GM23248 (cell line): ENCODE measurements at places on chromosomes 12 and 14. TPM values are rescaled to one million over a fixed set of nuclear protein-coding genes. Genes with fewer than 3 reads are reported as not detected.

- DNase-seq: no peak
Measured at GRCh38 chr12:23236811-23237210, 611.8 kb downstream of the ETNK1 start.

DNA sequence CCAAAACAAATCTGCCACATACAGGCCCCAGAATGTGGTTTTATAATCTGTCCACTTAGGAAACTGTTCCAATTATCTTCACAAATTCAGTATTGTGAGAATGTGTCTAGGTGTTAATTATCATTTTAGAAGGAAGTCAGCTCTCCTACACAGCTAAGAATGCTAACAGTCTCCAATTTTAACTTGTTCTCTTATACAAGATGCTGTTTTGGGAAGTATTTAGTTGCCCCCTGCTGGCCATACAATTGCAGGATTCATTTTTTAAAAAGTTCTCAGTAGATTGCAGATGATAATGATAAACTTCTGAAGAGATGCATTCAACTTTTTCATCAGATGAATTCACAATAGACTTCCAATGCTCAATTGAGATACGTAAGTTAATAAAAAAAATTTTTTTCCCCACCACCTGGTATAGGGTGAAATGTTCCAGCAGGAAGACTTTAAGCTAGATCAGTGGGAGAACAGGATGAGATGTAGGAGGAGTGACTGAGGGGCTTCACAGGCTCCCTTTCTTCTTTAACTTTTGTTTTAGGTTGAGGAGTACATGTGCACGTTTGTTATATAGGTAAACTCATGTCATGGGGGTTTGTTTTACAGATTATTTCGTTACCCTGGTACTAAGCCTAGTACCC lies 27.3 kb upstream of the OSBPL8 start:
- DNase-seq: peak; percentile 76

DNA sequence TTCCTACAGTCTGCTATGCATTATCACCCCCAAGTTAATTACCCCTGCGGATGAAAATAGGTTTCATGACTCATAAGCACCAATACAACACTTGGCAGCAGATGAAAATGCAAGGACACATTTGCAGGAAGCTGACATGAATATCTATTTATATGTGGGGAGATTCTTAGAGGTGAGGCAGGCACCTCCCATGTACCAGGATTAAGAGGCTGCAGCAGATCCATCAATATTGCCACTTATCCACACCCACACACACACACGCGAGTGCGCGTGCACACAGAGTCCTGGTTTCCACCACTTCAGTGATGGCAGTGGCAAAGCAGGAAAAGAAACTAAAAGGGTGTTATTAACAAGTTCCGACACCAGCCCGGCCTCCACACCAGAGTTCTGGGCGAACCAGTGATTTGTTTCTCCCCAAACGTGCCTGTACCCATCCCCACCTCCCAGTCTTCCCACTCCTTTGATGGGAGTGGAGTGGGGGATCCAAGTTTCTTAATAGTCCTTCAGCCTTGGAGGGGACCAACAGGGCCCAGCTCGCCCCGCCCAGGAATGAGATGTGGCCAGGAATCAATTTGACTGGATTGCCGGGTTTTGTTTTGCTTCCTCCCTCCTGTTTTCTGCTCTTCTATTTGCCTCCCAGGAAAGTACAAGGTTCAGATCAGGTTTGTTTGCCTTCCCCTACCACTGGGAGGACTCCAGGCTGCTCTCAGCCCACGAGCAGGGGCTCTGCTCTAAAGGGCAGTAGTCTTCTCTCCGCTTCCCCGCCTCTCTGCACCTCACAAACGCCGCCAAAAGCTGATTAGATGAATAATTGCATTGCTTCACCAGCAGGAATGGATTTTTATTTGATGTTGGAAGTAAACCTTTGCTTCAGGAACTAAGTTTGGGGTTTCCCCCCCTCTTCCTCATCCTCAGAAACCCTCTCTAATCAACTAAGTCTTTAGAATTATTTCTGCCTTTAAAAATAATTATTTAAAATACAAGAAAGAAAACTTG lies 5.2 kb downstream of the IRF2BPL start:
- peak; percentile 67 for DNase-seq

- DNase-seq: peak; percentile 82
Measured at GRCh38 chr14:68663385-68664076, 129.3 kb downstream of the ZFP36L1 start.

GRCh38 chr14:29529418-29529817 lies 398.2 kb downstream of the PRKD1 start:
- DNase-seq: peak; percentile 51

- peak; percentile 32 for DNase-seq
Measured at GRCh38 chr14:71354801-71355200, 447.5 kb downstream of the PCNX1 start.

DNA sequence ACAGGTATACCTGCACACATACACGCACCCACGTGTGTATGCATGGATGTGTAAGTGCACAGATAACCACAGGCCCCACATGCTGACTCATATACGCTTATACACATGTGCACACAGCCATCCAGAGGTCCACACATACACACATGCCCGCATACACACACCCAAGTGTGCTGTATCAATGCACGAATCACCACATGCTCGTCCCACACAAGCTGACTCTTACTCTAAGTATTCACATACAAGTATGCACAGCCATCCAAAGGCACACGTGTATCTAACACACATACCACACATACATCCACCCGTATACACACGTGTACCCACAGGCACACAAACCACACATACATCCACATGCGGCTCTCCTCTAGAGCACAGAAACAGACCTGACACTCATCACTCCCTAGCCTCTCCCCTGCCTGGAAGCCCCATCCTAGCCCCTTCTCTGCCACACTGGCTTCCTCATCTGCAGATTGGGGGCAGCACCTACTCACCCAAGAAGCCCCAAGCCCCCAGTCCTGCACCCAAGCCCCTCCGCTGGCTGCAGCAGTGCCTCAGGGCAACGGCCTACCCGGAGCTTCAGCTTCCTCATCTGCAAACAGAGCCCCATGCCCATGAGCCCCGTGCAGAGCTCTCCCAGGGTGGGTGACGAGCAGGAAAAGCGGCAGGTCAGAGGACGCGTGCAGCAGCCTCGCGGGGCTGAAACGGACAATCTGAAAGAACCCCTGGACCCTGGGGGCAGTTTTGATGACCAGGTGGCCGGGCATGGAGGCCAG lies 105.4 kb downstream of the NCOR2 start:
- DNase-seq: peak; percentile 34

DNA sequence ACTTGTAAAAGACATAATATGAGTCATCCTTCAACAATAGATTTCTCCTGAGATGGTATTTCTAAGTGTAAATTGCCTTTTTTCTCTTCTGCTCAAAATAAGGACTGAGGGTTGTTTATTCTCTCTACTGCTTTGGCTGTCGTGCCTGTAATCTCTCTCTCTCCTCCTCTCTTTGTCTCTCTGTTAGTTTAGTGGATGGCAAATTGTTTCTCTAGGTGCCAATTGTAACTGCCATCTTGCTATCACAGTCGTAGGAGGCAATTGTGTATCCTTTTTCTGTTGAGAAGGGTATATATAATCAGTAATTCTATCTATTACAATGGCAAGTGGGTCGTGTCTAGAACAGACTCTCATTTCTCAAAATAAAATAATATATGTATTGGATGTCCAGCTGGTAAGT lies 545.0 kb upstream of the FBXO33 start:
- DNase-seq: no peak

DNA sequence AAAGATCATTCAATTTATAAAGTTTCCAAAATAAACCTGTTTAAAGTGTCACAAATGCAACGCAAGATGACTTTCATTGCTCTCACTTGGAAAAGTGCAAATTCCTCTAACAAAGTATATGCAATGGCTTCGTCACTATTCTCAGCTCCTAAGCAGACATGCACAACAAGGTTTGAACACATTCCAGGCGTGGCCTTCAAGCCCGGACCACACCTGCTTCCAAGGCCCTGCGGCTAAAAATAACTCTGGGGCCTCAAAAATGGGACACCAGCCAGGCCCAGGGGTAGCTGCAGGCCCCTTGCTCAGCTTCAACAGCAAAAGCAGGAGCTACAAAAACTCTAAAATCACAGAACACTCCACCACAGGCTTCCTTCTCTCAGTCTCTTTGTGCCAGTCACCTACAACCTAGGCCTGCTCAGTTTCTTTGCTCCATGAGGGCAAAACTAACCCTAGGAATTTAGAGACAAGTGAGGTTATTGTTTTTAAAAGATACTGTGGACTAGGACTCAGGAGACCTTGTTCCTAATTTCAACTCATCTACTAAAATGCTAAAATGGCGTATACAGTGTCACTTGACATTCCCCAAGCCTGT lies 29.3 kb downstream of the DUSP16 start:
- DNase-seq: no peak

DNA sequence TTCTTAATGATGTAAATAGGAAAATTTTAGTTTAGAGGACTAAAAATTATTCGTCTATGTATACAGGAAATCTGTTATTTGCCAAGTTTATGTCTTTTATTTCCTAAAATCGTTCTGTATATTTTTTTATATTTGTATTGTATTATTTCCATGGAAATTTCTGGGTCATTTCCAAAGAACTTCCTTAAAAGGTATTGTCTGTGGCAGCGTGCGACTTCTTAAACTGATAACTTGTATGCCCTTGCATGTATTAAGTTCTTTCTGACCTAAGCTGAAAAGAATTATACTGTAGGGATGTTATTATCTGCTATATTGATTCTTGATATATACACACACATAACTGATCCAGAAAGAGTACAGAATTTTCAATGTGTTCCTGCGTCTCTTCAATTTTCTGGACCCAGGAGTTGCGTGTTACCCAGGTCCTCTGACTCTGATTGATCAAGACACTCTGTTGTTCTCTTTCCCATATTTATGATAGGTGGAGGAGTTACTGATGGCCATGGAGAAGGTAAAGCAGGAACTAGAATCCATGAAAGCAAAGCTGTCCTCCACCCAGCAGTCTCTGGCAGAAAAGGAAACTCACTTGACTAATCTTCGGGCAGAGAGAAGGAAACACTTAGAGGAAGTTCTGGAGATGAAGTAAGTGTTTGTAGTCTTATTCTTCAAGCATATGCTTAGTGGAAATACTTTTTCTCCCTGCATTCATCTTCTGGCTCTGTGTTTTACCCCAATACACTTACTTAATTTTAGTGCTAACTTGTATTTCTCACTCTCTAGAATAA lies 298.5 kb downstream of the ERC1 start:
- peak; percentile 14 for DNase-seq

- no peak for DNase-seq
Measured at GRCh38 chr14:36807727-36808126, 146.1 kb downstream of the PAX9 start.

DNA sequence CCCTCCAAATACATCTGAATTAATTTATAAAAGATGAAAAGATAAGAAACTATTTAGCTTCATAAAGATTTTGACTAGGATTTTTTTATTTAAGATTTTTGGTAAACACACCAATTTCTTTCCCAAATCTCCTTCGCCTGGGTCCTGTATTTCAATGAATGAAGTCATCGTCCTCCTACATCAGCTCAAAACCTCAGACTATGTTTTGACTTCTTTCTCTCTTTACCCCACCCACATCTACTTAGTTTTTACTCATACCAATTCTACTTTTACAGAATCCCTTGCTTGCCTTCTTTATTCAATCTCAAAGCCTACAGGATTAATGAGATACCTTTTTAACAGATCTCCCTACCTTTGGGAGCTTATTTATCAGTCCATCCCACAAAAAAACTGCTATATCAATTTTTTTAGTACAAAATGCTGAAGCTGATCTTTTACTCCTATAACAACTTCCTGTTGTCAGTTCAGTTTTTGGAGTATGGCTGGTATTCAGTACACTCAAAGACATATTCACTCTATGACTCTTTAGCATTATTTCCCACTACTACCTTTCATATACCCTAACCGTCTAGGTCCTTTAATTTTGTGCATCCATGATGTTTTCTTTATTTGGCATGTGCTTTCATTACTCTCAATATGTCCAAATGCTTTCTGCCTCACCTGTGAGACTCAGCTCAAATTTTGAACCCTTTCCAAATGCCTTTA lies 18.7 kb upstream of the CCDC91 start:
- peak; percentile 52 for DNase-seq

DNA sequence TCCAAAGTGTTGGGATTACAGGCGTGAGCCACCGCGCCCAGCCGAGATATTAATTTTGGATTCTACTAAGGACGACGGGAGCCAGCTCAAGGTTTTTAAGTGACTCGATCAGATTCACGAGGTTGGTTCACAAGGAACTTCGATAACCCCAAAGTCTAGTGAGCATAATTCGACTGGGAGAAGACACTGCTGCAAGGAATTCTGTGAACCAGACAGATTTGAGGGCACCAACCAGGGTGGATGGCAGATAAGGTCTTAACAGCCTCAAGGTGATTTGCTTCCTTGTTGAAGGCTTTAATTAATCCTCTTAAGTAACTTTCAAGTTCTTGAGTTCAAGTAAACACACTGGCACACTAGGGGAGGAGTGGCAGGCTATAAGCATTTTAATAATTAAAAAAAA lies 1.1 kb upstream of the KLHDC2 start:
- peak; percentile 14 for DNase-seq

- DNase-seq: peak; percentile 30
Measured at GRCh38 chr14:54325766-54326165, 71.0 kb upstream of the CDKN3 start.

GRCh38 chr14:63454863-63455622 lies 88.1 kb downstream of the PPP2R5E start:
- DNase-seq: peak; percentile 49

DNA sequence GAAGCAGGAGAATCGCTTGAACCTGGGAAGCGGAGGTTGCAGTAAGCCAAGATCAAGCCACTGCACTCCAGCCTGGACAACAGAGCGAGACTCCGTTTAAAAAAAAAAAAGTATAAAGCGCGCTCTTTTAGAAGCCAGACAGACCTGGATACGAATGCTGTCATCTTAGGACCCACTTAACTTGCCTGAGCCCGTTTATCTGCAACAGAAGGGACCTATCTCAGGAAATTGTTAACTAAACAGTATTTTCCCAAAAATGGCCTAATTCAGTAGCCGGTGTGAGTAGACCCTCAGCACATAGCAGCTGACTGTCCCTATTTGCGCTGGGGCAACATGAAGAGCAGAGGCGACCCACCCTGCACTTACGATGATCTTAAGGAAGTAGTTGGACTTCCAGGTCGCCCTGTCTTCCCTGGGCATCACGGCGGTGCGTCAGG lies 529 bp downstream of the RPLP0 start:
- peak; percentile 26 for DNase-seq

The VDR gene
- total RNA-seq: 30.5 and 37.2 TPM in 2 replicates

The EML1 gene
- 17.9 and 35.8 TPM in 2 replicates for total RNA-seq

The MMP17 gene
- total RNA-seq: 36.5 and 52.1 TPM in 2 replicates

The TMEM253 gene
- total RNA-seq: 0.97 TPM in 1 of 2 replicates, not detected in the other

The GZMB gene
- not detected in 2 replicates for total RNA-seq

The NKX2-1 gene
- not detected in 2 replicates for total RNA-seq

The B4GALNT3 gene
- total RNA-seq: 0.11 TPM in 1 of 2 replicates, not detected in the other

The ST8SIA1 gene
- total RNA-seq: not detected in 2 replicates

The EAPP gene
- 42.7 and 43.0 TPM in 2 replicates for total RNA-seq
